Coronary artery (tissue), 2 donors: ENCODE measurements at places on chromosomes 1 and 21.

DNA sequence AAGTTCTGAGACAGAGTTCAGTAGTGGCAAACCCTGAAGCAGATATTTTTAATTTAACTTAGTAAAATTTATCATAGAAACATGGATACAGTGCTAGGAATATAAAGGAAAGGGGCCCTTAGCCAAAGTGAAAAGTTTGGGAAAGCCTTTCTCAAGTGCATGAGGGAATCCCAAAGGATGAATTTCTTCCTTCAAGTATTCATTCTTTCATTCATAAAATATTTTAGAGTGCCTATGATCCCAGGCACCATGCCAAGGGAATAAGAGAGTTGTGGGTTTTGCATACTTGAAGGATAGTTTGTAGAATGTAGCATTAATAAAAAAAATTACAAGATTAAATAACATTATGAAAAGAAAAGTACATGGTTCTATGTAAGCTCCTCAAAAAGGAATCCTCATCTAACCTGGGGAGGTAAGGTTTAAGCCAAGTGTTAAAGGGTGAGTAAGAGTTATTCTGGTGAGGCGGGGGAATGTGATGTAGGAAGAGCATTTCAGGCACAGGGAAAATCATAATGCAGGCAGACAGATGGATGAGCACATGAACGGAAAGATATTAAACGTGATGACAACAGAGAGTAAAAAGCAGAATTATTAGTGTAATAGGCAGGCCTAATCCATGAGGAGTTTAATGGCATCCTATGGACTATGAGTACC, 40.4 kb upstream of the NTNG1 start:
- DNase-seq, result no peak

- DNase-seq, result peak; percentile 77
Measured at GRCh38 chr21:45138199-45139002, 64.0 kb downstream of the ADARB1 start.

DNA sequence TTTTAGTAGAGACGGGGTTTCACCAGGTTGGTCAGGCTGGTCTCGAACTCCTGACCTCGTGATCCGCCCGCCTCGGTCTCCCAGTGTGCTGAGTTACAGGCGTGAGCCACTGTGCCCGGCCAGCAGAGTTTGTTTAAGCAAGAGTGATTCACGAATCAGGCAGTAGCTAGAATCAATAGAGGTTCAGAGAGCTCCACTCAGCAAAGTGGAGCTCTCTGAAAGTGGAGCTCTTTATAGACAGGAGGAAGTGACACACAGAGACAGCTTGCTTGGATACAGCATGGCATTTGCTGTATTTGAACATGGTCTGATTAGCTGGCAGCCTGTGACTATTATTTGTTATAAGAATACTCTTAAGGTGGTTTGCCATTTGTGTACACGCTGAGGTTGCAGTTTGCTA, 27.1 kb upstream of the CD34 start:
- no peak for DNase-seq

GRCh38 chr1:115237023-115237422, 101.0 kb downstream of the NGF start:
- no peak for DNase-seq

- DNase-seq, result no peak
Measured at GRCh38 chr1:110951161-110951560, 12.6 kb downstream of the LRIF1 start.

GRCh38 chr1:33927721-33928120, 63.8 kb downstream of the HMGB4 start:
- DNase-seq, result no peak

- DNase-seq, result no peak
Measured at GRCh38 chr21:40381111-40381510, 465.8 kb downstream of the DSCAM start.

DNA sequence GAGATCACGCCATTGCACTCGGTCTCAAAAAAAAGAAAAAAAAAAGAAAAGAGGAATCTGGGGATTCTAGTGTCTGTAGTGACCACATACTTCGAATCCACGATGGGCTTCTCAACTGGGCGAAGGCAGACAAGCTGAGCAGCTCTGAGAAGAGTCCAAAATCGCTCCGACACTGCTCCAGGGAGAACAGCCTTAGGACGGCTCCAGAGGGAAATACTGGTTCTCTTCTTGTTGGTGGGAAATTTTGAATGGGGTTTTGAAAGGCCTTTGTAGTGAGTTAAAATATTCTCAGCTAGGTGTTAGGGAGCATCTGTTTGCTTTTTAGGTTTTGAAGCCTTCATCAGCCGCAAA, 18.3 kb upstream of the HJV start:
- no peak for DNase-seq

- no peak for DNase-seq
Measured at GRCh38 chr1:224289396-224289795, 40.6 kb downstream of the NVL start.
